ENCODE measurements at places on chromosomes 12 and 14. TPM values are rescaled to one million over a fixed set of nuclear protein-coding genes. Genes with fewer than 3 reads are reported as not detected.

RSRC2 gene
- polyA plus RNA-seq, result 41.8 TPM

CLEC1B gene
- polyA plus RNA-seq, result not detected

TSPAN11 gene
- polyA plus RNA-seq, result 0.02 TPM

APOF gene
- not detected for polyA plus RNA-seq

PLEKHH1 gene
- polyA plus RNA-seq, result 0.10 TPM

RASAL1 gene
- not detected for polyA plus RNA-seq

- DNase-seq, result no peak
Measured at GRCh38 chr12:126858560-126858959, 1408.4 kb upstream of the TMEM132C start.

- DNase-seq, result no peak
Measured at GRCh38 chr12:98224584-98225221, 290.7 kb upstream of the TMPO start.
